Heart left ventricle (tissue), 16 donors: ENCODE measurements at places on chromosomes 5 and 9. TPM values are rescaled to one million over a fixed set of nuclear protein-coding genes. Genes with fewer than 3 reads are reported as not detected.

DNA sequence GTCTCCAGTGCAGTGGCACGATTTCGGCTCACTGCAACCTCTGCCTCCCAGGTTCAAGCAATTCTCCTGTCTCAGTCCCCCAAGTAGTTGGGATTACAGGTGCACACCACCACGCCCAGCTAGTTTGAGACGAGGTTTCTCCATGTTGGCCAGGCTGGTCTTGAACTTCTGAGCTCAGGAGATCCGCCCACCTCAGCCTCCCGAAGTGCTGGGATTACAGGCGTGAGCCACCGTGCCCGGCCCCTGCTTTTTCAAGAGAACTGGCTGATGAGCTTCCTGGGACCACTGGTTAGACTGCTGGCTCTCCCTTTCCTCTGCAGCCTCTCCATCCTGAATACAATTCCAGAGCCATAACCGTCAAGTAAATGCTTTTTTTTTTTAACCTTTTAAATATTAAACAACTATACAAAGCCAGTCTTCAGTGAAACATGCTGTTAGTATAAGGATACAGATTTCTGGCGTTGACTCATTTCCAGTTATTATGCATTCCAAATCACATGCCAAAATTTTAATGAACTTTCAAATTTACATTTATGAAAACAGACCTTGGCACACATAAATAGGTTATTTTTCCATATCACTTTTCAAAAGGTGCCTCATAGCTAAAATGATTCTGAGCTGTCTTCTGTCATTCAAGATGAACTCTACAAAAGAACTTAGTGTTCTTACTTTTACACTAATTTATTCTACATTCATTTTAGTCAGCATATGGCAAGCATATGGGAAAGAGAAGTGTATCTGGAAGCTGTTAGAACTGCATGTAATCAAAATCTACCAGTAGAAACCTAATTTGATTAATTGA, 116.0 kb downstream of the MLLT3 start:
- no peak for DNase-seq

LAMC3 gene
- 0.67 TPM for polyA plus RNA-seq

DNA sequence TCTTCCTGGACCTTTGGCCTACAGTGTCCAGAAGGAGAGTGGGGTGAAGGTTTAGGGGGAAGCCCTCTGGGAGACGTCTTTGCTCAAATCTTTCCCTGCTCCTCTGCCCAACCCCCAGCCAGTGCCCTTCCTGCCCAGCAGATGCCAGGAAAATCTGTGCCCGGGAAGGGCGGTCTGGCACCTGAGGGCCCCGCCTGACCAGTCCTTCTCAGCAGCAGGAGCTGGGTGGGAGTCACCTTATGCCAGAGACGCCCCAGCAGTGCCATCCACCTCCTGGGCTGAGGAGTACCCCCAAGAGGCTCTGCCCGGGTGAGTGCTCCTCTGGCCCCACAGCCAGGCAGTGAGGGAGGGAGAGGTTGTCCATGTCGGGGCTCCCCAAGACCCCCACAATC, 14.9 kb upstream of the CERCAM start:
- DNase-seq, result no peak

- peak; percentile 66 for DNase-seq
Observed at GRCh38 chr9:114383521-114384231, 4.1 kb downstream of the AKNA start.

GRCh38 chr5:73694089-73694488, 68.1 kb downstream of the ARHGEF28 start:
- DNase-seq, result no peak

DNA sequence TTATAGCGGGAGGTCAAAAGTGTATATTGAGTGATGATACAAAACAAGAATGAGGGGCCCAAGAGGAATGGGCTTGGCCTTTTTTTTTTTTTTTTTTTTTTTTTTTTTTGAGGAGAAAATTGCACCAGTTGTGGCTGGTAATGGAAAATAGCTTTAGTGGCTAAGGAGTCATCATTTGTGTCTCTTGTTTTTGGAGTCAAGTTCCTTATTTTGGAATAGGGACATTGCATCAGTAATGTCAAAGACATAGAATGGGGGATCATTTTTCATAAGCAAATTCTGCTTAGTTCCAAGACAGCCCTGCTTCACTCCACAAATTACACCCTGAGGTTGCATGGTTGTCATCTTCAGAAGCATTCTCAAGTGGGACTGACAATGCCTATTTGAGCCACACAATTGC, 137.4 kb downstream of the STK32A start:
- DNase-seq, result no peak

DNA sequence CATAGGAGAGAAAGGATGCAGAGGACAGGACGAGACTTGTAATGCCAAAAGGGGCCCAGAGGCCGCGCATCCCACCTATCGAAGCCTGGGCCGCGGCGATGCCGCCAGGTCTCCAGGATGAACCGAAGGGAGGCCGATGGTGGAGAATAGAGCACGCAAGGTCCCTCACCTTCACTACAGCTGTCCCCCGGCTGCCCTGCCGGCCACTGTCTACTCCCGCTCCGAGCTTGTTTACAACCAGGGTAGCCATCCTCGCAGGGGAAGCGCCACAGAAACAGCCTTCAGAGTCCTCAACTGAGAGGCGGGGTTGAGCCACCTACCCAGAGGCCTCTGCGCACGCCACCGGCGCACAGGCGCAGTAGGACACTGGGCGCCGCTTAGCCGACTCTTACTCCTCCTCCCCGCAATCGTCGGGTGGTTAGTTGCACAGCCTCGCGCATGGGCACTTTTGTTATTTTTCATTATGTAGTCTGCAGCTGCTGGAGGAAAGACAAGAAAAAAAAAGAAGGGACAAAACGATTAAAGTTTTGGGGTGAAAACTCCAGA, at the start of gene TRIM23:
Gene TRIM23 (minus strand): TSS at position 309 of the 546 bp plus-strand sequence. CDS start 59 bp downstream, at position 250.
- DNase-seq, result peak; percentile 93

DNA sequence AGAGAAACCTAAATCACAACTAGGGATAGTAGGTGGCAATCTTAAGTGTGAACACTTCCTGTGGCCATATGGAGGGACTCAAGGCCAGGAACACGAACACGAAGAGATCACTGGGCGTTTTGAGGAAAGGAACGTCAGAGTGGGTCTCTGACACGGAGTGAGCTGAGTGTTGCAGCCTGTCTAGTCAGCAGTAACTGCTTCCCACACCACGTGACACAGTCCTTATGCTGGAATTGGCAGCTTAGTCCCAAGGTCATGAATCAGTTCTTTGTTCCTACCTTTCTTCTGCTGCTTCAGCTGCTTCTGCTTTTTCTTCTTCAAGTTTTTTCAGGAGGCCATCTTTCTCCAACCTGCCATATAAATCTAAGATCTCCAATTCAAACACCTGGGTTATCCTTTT, 18.2 kb downstream of the SPACA9 start:
- peak; percentile 45 for DNase-seq

PPP3R2 gene
- not detected for polyA plus RNA-seq

- DNase-seq, result peak; percentile 85
Observed at GRCh38 chr9:36074870-36075532, 38.3 kb downstream of the RECK start.

DNA sequence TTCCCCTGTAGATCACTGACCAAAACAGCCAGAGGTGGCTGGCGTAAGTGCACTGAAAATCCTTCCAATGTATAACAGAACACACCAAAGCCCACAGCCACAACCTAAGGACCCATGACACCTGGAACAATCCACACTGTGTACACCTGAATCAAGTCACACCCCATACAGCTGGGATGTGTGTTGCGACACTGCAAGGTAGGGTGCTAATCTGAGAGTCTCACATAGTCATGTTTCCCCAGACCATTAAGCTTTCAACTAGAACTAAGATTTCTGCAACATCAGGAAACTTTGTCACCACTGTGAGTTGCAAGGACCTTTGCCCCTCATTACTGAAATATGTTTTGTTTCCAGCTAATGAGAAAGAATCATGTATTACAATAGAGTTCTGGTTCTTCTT, 59.4 kb downstream of the MED27 start:
- DNase-seq, result no peak

DNA sequence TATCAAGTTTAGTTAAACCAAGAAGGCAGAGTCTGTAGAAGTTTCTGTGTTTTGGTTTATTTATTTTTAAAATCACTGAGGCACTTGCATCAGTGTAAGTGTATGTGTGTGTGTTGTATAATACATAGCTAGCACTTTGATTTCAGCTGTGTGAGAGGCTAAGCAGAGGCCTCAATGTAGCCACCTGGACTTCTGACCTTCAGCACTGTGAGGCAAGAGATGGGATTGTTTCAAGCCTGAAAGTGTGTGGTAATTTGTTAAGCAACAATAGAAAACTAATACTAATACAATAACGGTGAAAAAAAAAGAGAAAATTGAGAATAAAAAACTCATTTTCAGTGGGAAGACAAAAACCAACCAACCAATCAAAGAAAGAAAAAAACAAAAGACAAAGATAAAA, 327.3 kb downstream of the CDH18 start:
- DNase-seq, result no peak

INSL6 gene
- polyA plus RNA-seq, result not detected

- DNase-seq, result no peak
Observed at GRCh38 chr5:78221467-78221866, 73.0 kb downstream of the AP3B1 start.

NR5A1 gene
- 0.14 TPM for polyA plus RNA-seq

MPDZ gene
- polyA plus RNA-seq, result 39.4 TPM

- DNase-seq, result no peak
Observed at GRCh38 chr5:73480500-73480899, 17.7 kb upstream of the BTF3 start.

DNA sequence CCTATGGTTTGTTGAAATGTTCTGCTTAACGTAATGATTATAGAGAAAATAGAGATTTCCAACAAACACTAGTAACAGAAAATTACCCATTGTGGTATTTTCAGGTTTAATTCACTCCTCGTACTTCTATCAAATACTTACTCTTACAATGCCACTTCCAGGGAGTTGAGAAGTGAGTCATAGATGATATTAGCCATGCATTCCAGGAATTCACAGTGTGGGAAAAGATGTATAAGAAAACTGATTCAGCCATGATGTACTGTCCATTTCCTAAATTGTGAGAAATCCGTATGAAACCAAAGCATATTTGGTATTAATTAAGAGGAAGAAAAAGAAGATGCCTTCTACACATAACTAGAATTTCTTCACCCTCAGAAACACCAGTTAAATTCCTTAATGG, 1854.6 kb upstream of the WWC1 start:
- no peak for DNase-seq

TUSC1 gene
- 6.5 TPM for polyA plus RNA-seq

DNA sequence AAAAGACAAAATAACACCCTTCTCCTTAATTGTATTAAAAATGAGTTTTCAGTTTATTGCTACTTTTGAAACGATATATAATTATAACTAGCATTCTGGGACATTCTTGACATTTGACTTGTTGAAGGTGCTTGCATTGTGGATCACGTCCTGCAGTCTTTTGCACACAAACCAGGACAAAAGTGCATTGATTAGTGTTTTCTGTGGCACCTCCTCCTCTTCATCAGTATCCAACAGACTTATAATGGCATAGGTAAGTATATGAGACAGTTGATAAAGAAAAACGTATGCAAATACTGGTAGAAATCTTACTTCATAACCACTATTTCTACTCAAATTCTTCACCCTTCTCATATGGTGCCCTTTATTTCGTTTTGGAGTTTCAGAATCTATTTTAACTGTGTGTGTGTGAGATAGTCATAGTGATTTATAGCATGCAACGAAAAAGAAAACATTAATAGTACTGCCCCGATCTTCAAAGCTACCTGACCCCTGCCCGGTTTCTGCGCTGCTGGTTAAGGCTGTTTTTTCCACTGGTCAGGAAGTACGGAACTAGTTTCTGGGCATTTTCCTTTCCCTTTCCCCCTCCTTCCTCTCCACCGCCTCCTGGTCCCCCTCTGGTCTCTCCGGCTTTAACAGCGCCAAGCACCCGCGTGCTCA, 639 bp upstream of the RASA1 start:
- no peak for DNase-seq

PKD2L2 gene
- polyA plus RNA-seq, result 0.08 TPM

- no peak for DNase-seq
Observed at GRCh38 chr5:68499987-68500386, 284.4 kb downstream of the PIK3R1 start.

- no peak for DNase-seq
Observed at GRCh38 chr5:82512025-82512424, 233.9 kb upstream of the RPS23 start.

DRD1 gene
- not detected for polyA plus RNA-seq

GRCh38 chr5:43418561-43418960, 6.4 kb upstream of the CCL28 start:
- DNase-seq, result no peak

- DNase-seq, result no peak
Observed at GRCh38 chr9:95494022-95494415, 22.8 kb downstream of the PTCH1 start.

OTP gene
- not detected for polyA plus RNA-seq

- DNase-seq, result no peak
Observed at GRCh38 chr5:171688696-171689495, 96.7 kb upstream of the SMIM23 start.

GRCh38 chr5:14136228-14136627, 6.9 kb upstream of the TRIO start:
- DNase-seq, result no peak

ACOT12 gene
- not detected for polyA plus RNA-seq

- DNase-seq, result no peak
Observed at GRCh38 chr9:76886318-76886717, 19.6 kb downstream of the PRUNE2 start.

GRCh38 chr5:135434591-135435466, 12.3 kb downstream of the DCANP1 start:
- no peak for DNase-seq

LHX3 gene
- not detected for polyA plus RNA-seq

DNA sequence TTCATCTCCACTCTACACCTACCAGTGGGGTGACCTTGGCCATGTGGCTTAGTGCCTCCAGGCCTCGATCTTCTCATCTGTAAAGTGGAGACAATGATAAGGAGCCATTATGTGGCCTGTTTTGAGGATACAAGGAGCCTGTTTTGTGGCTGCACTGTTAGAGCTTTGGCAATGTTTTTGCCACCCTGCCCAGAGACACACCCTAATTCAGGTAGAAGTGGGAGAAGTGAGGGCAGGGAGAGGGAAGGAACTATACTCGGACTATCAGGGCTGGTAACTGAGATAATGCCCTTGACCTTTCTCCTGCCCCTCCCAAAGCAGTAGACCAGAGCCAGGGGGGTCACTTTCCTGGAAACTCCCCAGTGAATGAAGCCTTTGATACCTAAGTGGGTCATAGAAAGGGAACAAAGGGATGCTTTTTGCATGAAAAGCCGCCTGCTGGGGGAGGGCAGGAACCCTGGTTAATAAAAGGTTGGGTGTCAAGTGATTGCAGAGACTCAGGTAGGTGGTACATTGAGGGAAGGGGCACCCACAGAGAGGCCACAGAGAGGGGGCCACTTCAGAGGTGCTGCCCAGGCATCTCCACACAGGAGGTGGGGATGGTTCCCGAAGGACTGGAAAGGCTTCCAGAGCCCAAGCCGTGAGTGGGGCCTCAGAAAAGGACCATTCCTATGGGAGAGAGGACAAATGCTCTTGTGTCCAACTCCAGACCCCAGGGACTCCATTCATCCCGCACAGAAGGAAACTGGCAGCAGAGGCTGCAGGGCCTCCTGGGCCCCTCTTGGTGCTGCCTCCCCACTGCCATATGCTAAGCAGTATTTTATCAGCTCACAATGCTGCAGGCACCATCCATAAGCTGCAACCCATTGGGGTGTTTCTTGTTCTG, 42.3 kb upstream of the VDAC1 start:
- no peak for DNase-seq
